ENCODE measurements at places on chromosomes 12 and 14. TPM values are rescaled to one million over a fixed set of nuclear protein-coding genes. Genes with fewer than 3 reads are reported as not detected.

The TAS2R9 gene
- total RNA-seq = not detected

DNA sequence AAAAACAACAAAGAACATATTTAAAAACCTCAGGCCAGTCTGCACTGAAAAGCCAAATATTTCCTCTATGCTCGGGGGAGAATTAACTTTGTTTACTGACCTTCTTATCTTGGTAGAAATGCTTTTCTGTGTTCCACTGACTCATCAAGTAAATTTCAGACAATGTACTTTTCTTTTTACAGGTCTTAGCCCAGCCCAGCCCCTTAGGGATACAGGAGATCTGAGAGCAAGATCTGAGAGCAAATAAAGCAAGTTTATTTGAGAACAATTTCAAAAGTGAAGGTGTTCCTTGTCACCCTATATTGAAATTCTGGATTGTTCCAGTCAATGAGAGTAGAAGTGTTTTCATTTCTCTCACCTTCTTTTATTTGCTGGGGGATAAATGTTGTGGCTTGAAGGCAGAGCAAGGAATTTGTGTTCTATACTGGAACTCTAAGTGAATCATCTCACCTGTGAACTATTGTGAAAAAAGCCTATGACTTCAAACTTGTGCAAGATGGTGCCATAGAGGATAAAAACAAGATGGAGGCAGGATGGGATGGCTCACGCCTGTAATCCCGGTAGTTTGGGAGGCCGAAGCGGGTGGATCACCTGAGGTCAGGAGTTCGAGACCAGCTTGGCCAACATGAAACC, 7.9 kb upstream of the GPRC5A start:
- no peak overlapping the region for H3K27ac ChIP-seq
- H3K4me1 ChIP-seq = peaks cover 12% of the 10 kb centered on the region
- DNase-seq = no peak

GRCh38 chr12:91331371-91331770, 148.8 kb upstream of the DCN start:
- no peak overlapping the region for H3K4me3 ChIP-seq
- no peaks in the 10 kb centered on the region for H3K4me1 ChIP-seq
- no peaks in the 10 kb centered on the region for H3K36me3 ChIP-seq
- no peak overlapping the region for H3K27ac ChIP-seq

The PIP4K2C gene
- total RNA-seq = 24.6 TPM

- H3K27ac ChIP-seq = no peak overlapping the region
- H3K36me3 ChIP-seq = no peaks in the 10 kb centered on the region
- H3K27me3 ChIP-seq = no peaks in the 10 kb centered on the region
- no peak overlapping the region for H3K4me3 ChIP-seq
Measured at GRCh38 chr12:63070709-63071108, 80.3 kb downstream of the AVPR1A start.

DNA sequence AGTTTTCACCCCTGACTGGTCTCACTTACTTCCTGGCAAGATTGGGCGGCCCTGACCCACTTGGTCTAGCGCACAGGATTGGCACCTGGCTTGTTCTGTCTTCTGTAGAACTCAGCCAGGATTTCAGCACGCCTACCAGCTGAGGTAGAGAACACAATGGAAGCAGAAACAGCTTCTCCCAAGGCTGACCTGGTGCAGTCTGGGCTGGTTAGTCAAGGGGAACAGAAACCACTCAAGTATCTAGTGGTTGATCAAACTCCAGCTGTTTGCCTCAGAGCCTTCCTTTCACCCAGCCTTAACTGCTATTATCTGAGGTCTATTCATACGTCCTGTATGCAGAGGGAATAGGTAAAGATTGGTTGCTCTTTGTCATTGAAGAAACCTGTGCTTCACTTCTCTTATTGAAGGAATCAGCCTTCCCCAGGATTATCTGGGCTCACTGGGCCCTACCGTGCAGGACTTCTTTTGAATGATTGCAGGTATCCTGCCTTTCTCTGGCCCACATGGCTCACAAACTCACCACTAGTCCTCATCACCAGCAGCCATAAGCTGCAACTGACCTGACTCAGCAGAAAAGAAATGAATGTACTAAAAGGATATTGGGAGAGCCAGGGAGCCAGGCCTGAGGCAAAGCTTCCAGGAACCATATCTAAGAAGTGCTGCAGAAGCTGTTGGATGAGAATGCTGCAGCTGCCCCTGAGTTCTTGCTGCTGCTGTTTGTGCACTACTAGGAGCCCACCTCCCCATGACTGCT, 2.5 kb upstream of the PLEKHD1 start:
- H3K4me3 ChIP-seq = no peak overlapping the region
- H3K36me3 ChIP-seq = no peaks in the 10 kb centered on the region
- no peak for DNase-seq
- no peaks in the 10 kb centered on the region for H3K4me1 ChIP-seq
- no peak overlapping the region for H3K27ac ChIP-seq

- H3K4me1 ChIP-seq = no peaks in the 10 kb centered on the region
- no peak overlapping the region for H3K27ac ChIP-seq
- H3K36me3 ChIP-seq = no peaks in the 10 kb centered on the region
- DNase-seq = no peak
- peaks cover 12% of the 10 kb centered on the region for H3K27me3 ChIP-seq
Measured at GRCh38 chr14:66117600-66117999, 368.6 kb upstream of the CCDC196 start.

DNA sequence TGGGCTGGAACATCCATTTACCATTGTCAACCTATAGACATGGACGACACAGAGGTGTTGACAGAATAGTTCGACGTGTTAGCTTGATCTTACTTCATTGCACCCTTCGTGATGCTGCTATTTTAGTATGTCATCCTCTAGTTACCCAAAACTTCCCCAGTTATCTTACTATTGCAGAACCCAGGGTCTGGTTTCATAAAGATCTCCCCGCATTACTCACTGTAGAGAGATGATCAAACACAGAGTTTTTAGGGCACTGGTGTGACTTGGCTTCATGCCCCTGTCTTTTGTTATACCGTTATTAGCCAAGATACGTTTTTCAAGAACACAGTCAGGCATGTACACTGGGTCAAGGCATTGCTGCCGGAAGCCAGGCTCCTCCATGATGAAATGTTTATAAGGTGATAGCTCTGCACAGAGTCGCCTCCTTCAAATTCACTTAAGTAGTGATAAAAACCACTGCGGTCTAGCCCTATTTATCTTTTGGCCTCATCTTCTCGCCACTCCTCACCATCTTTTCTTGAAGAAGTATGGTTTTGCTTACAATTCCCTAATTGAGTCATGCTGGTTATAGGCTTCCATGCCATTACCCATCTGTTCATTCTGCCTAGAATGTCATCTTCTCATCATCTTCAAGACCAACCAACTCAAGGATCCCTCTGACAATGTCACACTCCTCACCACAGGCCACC, 1127.9 kb downstream of the VRK1 start:
- DNase-seq = peak; percentile 18
- peak overlapping the region; percentile 10 for H3K27ac ChIP-seq
- H3K4me3 ChIP-seq = no peak overlapping the region
- peaks cover 8% of the 10 kb centered on the region for H3K36me3 ChIP-seq

Measured in activated T-helper 2 cell treated with anti-CD3 and anti-CD28 coated beads, Interferon-gamma antibody, Interleukin-2, Interleukin-4, amounts not matched to agents 10 μg/mL and 5 μg/mL and 100 μg/mL, durations not matched to agents 14 hours and 24 hours and 36 hours (primary cell).